ENCODE measurements at places on chromosomes 2 and 18.

DNA sequence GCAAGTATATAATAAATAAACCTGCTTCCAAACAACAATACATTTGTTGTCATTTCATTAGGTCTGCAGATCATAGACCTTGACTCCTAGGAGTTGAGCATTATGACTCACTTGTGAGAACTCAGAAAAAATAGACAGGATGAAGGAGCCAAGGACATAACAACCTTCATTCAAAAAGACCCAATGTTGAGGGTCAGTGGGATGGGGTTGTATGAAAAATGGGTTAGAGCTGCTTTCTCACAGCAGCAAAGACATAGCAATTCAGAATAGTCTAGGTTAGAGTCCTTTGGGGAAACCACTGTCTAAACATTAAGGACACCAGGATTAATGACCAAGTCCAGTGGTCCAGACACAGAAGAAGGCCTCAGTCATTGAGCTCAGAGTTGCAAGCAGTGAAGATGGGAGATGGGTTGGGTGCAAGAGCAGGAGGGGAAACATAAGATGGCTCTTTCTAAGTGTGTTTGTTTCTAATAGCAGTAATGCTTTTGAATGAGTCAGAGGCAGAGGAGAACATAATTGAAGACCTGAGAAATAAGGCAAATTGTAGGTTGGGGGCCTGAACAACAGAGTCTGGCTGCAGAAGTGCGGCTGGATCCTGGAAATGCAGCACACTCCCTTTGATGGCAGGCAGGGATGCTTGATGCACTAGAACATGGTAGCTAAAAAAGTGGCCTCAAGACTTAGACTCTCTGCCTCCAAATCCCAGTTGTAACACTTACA, 3.7 kb upstream of the SERPINB10 start:
- DNase-seq = no peak

- no peak for DNase-seq
These were observed 72.4 kb downstream of the CERS6 start for GRCh38 chr2:168528469-168528868.

GRCh38 chr2:207251573-207252192, 85.9 kb upstream of the KLF7 start:
- DNase-seq = no peak

GRCh38 chr2:43333656-43334144, 107.3 kb upstream of the ZFP36L2 start:
- no peak for DNase-seq

DNA sequence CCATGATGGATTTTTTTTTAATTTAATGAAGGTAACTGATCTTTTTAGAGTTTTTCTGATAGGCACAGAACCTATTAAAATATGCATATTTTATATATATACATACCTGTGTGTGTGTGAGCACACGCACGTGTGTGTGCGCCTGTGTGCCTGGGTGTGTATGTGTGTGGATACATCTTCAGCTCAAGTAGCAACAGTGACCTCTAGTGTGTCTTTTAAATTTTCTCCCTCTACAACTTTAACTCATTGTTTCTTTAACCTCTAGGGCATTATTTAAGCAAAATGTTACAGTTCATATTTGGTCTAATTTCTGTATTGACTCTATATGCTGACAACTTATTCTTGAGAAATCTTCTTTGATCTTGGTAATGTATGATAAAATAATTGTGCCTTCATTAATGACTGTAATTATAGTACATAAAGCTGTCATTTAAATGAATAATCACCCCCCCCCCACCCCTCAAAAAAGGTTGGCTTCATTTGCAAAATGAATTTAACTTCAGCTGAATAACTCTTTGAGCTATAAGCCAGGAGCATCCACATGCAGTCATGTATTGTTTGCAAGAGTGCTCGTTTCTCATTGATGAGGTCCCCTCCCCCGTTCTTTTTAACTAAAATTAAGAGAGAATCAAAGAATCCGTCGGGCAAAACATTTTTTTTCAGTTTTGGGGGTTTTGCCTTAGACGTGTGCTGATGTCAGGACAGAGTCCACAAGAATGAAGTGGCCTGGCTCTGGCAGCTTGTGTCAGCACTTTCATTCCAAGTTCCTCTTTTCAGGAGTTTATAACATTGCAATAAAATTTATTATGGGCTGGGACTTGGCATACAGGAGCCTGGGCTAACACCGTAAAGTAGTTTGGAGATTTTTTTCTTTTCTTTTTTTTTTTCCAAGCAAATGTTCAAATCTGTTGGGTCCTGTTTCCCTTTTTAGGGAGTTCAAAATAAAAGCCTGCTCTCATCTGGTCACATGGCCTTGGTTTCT, 80.0 kb downstream of the ETAA1 start:
- DNase-seq = no peak

DNA sequence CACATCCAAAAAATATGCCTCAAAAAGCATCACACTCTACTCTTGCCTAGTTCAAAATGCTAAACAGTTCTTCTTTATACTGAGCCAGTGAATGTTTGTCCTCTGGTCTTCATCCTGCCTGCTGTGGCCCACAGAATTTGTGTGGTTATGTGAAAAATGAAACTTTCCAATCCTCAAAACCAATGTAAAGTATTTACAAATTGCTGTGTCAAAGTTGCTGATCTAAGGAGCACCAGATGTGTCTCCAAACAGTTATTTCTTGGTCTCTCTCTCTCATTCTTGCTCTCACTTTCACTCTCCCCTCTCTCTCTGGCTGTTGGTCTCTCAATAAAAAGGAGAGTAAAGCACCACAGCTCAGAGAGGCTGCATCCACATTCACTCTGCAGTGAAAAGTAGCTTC, 23.0 kb downstream of the EPHA4 start:
- no peak for DNase-seq

- no peak for DNase-seq
These were observed 8.9 kb upstream of the SKOR2 start for GRCh38 chr18:47260120-47260923.

GRCh38 chr2:169822785-169823392, 1.8 kb downstream of the METTL5 start:
- no peak for DNase-seq

DNA sequence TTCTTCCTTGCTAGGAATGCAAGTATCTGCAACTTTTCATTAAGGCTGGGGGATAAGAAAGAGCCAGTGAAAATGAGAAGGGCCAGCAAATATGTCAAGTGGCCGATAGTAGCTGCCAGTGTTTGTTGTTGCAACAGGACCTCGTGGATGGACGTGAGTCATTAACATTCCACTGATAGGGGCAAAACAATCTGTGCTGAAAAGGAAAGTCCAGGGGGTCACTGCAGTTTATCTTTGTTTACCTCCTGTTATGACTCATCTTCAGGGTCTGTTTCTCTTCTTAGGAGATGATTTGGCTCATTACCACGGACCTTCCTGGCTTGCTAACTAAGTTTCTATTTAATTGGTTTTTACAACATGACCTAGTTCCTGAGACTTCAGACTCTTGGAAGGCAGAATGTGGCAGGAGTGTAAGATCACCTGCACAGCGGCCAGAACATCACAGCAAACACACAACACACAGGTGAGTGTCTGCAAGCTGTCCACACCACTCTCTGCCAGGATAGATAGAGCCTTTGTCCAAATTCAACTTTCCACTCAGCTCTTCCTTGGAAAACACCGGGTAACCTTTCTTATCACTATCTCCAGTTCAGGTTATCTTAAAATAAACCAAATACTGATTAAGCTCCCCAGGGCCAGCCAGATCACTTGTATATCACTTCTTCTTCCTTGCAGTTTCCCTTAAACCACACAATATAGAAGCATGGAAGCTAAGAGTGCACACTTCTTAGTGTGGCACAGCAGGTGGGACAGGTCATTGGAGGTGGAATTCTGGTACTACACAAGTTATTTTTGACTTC, 157.5 kb upstream of the LMAN1 start:
- no peak for DNase-seq

- DNase-seq = no peak
These were observed 10.7 kb upstream of the DSG3 start for GRCh38 chr18:31436825-31437224.

DNA sequence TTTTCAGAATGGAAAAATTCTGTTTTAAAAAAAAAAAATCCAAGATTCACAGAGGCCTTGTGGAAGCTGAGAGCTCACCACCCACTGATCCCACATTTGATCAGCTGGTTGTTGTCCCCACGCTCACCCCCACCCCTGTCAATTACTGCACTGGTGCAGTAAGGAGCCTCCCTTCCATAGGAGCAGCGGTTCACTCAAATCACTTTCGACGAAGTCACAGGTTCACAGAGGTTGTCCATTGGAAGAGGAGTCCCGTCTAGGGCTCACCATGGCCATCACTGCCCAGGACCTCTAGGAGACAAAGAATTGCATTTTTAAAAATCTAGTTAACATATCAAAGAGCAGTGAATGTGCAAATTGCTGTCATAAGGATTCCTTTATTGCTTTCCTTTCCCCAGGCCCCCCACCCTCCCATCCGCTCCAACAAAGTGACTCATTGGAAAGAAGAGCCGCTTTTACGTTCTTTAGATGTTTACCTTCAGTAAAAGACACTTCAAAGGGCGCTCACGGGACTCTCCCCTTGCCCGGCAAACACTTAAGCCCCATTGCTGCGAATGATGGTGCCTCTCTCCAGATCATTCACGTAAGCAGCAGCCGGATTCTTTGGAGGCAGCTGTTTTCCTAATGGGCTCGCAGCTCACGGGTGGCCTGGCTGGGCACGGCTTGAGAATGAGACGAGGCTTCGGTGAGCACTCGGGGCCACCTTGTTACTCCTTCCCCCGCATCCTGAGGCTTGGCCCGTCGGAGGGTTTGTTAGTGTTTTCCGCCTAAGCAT, 165.5 kb upstream of the SALL3 start:
- no peak for DNase-seq

- no peak for DNase-seq
These were observed 119.3 kb upstream of the RBBP8 start for GRCh38 chr18:22813648-22814328.

DNA sequence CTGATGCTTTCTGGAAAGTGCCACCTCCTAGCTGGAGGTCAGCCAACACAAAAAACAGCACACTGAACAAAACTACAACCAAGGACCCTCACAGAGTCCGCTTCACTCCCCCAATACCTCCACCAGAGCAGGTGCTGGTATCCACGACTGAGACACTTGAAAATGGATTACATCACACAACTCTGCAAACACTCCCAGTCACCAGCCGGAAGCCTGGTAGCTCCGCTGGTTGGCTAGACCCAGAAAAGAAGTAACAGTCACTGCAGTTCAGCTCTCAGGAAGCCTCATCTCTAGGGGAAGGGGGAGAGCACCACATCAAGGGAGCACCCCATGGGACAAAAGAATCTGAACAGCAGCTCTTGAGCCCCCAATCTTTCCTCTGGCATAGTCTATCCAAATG, 175.4 kb downstream of the LCLAT1 start:
- DNase-seq = no peak

- DNase-seq = no peak
These were observed 142.5 kb downstream of the OTX1 start for GRCh38 chr2:63192889-63193774.

GRCh38 chr2:141805302-141805701, 325.5 kb downstream of the LRP1B start:
- DNase-seq = no peak

DNA sequence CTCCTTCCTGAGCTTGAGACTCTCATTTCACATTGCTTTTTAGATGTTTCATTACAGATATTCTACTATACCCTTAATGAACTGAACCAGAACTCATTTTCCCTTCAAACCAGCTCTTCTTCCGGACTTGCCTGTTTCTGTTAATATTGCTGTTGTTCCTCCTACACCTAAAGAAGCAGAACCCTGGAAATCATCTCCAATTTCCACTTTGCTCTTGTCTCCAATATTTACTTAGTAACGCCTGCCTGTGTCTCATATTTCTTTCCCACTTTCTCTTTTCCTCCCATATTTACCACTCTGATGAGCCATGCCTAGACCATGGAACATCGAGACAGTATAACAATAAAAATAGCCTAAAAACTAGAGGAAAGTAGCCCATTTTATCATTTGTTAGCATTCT, 17.9 kb upstream of the GMCL1 start:
- no peak for DNase-seq

DNA sequence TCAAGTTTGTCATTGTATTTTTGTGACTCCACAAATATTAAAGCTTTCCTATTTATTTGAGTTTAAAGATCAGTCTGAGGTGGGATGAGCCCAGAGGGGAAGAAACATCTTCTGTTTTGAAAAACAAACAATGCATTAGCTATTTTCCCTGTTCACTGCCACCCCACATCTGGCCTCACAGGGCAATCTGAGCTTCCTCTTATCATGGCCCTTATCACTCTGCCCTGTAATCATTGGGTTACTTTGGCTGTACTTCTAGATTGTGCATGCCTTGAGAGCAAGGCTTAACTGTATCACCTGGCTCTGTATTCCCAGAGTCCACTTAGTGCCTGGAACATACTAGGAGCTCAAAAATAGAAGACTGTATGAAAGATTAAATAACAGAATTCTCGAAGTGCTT, 241.6 kb upstream of the NT5C1B start:
- no peak for DNase-seq

GRCh38 chr2:39234754-39235153, 9.0 kb downstream of the CDKL4 start:
- DNase-seq = no peak

DNA sequence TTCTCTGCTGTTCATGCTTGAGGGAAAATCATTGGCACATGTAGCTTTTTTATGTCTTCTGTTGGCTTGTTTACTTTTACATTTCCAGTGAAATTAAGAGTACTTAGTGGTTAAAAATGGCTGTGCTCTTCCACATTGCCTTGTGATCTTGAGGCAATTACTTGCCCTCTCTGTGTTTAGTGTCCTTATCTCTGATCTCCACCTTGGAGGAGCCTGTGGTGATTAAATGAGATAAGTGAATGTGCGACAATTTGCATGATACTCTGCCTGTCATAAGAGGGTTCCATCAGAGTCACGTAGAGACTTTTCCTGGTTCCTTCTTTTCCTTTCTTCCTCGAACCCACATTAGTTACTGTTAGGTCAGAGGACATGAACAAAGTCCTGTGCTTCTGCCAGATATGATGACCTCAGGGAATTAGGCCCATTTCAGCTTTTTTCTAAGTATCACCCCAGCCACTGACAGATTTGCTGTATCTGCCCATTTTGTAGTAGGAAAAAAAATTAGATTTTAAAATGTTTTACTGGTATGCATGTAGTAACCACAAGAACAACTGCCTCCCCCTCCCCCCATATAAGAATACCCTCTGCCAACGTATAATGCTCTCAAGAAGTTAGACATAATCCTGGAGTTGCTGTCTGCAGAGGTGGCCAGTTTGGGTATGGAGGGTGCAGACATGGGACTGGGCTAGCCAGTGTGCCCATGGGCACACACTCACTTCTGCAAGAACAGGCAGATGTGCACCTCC, 51.9 kb downstream of the TET3 start:
- DNase-seq = no peak

- no peak for DNase-seq
These were observed 154.1 kb downstream of the SH3BP4 start for GRCh38 chr2:235105821-235106359.

DNA sequence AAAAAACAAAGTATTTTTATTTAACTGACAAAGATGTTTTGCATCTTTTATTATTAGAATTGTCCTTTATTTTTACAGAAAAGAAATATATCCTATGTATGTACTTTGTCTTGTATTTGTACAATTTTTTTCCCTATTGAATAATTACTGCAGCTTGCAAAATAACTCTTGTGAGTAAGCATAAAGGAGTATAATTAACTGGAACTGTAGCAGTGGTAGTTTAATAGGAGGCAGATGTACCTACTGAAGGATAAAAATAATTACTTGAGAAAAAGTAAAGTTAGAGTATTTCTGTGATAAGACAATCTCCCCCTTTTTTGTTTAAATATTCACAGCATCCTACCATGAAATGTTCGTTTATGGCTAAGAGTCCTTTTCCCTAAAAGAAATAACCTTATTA, 34.7 kb downstream of the EHBP1 start:
- no peak for DNase-seq

Measured in GM06990 (cell line).